DMS 273 treated with DMSO at 0.1 percent for 48 hours (cell line): ENCODE measurements at places on chromosomes 6 and 20.

DNA sequence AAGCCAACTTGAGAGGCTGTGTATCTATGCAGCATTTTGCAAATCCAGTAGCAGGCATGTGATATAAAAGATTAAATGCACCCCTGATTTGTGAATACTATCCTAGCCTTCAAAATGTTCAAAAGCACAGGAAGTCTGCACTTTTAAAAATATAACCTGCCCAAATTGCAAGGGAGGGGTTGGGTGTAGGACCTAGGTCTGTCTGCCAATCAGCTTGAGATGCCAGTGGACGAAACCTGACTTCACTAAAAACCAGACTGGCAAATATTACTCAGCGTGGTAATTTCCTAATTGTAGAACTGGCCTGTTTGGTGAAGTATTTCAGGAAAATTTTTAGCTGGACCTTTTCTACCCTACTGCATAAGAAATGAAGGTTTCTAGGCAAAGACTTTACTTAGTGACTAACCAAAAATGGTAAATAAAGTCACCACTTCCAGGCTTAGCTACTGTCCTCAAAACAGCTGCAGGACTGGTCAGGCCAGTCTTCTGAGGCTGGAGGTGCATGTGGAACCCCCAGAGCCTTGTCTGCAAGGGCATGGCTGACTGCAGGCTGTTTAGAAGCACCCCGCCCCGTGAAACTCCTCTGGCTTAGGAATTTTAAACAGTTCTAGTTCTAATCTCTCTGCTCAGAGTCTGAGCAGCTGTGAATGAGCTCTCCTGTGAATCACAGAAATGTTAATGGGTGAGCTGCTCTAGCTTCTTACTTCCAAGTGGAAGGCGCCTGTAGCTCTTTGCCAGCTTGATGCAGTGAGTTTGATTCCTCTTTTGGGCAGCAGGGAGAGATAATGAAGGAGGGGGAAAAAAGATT, 104.4 kb upstream of the ESR1 start:
- DNase-seq, result no peak

- no peak for DNase-seq
Measured at GRCh38 chr20:6213311-6213710, 90.5 kb upstream of the FERMT1 start.

- DNase-seq, result no peak
Measured at GRCh38 chr6:167676000-167676665, 150.6 kb upstream of the AFDN start.

DNA sequence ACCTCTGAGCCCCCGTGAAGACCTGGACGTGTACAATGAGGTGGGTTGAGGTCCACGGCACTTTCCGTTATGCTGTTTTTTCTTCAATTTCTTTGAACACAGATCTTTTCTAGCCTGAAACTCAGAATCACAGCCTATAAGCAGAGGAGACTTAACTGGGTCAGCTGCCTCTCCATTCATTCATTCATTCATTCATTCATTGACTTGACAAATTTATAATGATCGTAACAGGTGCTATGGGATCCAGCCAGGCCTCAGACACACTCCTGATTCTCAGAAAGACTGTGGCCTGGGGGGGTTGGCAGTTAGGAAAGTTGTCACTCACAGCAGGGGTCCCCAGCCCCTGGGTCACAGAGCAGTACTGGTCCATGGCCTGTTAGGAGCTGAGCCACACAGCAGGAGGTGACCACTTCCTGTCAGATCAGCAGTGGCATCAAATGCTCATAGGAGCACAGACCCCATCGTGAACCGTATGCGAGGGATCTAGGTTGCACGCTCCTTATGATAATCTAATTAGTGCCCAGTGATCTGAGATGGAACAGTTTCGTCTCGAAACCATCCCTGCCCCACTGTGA, 38.6 kb upstream of the IRF4 start:
- DNase-seq, result no peak

DNA sequence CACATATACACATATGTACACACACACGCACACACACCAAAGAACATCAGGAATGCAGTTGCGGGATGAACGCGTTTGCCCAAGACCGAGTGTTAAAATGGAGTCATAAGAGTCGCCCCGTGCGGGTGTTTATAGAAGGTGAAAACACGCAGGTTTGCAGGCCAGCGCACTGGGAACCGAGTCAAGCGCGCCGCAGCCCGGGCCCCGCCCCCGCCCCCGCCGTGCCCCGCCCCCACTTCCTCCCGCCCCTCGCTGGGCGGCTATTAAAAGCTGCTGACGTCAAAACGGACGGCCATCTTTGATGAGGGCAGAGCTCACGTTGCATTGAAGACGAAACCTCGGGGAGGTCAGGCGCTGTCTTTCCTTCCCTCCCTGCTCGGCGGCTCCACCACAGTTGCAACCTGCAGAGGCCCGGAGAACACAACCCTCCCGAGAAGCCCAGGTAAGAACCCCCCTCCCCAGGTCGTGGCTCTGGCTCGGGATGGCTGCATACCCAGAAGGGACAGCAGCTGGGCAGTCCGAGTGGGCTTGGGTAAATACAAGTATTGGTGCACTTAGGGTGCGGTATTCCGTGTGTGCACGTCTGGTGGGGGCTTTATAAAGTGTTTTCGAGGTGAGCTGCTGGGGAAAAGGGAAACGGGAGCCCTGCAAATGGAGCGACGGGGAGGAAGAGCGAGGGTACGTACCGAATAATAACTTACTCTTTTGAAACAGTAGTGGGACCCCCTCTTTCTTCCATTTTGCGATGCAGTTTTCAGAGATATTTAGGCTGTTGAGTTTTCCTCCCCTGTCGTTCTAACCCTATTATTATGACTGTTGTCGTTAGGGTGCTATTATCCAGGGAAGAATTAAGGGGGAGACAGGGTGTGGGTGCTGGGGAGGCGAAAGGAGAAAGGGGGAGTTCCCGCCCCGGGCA, at the start of gene SNAP25:
TSS of gene SNAP25 (plus strand) at position 295 of the 916 bp plus-strand sequence. CDS start 56,662 bp downstream, outside the sequence.
- peak; percentile 76 for DNase-seq

- DNase-seq, result no peak
Measured at GRCh38 chr20:12827816-12828385, 180.9 kb upstream of the SPTLC3 start.
